Left lobe of liver (tissue), 2 donors: ENCODE measurements at places on chromosomes 11 and 22. TPM values are rescaled to one million over a fixed set of nuclear protein-coding genes. Genes with fewer than 3 reads are reported as not detected.

DNA sequence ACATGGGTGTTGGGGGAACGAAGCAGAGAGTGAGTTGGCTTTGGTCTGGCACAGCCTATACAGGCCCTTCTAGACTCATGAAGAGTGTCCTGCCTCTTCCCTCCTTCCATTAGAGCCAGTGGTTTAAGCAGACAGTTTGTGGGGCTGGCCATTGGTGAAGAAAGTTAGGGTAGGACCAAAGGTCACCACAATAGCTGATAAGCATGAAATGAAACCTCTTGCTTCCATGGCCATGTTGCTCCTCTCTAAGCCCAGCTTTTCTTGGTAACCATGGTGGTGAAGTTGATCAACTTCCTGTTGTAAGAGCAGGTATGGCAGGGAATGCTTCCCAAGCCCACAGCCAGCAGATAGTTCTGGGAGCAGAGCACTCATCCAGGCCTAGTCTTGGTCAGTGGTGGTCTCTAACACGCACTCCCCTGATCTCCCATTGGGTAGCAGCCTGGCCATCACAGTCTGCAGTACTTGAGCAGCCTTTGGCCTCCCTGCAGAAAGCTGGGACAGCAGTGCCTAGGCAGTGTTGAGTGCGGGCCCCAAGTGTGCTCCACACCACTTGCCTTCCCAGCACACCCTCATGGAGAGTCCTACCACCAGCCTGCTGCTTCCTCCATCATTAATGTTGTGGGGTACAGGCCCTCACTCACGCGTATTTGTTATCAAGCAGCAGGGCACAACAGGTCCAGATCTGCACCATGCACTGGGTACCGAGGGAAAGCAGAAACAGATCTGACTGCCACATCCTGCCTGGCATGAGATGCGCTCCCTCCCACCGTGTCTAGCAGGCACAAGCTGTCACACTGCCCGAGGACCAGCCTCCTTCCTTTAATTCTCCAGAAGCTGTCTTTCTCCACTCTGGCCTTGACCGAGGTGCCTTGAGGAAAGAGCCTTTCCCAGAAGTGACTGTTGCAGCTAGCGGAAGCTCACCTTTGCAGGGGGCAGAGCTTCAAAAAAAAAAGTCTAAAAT is 65.8 kb upstream of the SUSD2 start:
- no peak for DNase-seq

MYO7A gene
- total RNA-seq = 38.5 TPM

- DNase-seq = no peak
Measured at GRCh38 chr11:131665344-131665968, 295.0 kb downstream of the NTM start.

DNA sequence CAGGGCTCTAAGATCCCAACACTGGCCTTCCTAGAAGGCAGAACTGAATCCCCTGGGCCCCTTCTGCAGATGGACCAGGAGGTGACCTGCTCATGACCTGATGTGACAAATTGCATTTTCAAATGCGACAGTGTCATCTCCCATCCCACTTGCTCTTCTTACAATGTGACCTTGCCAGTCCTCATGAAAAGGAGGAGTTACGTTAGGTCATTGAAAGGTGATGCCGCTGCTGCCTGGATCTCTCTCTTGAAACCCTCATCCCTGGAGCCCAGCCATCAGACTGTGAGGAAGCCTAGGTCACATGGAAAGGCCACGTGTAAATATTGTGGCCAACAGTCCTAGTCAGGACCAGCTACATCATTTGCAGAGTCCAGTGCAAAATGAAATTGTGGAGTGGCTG is 5.7 kb upstream of the C1QTNF4 start:
- DNase-seq = no peak

MN1 gene
- 1.2 TPM for total RNA-seq

DNA sequence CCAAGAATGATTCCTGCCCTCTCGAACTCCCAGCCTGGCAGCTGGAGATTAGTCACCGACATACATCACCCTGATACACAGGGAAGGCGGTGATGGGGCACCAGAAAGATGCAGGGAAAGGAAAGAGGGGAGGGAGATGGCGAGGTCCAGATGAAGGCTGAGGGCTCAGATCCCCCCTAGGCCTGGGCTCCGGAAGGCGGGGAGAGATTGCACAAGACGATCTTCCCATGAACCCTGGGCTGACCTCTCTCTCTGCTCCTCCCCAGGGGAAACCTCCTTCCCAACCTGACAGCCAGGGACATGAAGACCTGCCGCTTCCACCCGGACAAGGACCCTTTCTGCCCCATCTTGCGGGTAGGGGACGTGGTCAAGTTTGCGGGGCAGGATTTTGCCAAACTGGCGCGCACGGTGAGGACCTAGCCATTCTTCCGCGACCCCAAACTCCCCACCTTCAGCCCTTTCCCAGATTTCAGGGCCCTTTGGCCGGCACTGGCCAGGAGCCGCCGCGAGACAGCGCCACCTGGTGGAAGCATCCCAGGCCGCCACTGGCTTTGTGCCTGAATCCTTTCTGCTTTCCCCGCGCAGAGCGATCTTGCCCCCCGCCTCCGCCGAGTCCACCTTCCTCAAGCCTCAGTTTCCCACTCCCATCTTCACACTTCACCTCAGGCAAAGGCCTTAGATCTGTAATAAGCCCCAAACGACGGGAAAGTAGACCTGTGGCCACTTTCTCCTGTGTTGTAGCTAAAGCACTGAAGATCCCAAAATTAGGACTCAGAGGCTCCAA is 11.5 kb downstream of the P2RX3 start:
- peak; percentile 73 for DNase-seq

GRIA4 gene
- not detected for total RNA-seq

NTM gene
- total RNA-seq = not detected

DNA sequence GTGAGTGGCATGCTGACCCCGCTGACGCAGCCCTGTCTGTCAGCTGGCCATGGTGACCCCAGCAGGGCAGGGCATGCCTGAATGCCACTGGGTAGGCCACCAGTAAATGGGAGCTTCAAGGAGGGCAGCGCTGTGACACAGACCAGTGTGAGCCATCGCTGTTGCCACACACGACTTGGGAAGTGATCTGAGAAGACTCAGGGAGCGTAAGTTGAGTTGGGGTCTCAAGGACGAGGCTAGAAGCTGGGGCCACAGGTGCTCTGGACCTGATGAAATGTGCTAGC is 28.2 kb downstream of the MPPED1 start:
- DNase-seq = no peak
